B cell (primary cell): ENCODE measurements at places on chromosomes 11 and 22.

GRCh38 chr11:32353884-32354283 is 81.5 kb downstream of the WT1 start:
- no peak for DNase-seq

- peak; percentile 57 for DNase-seq
Measured at GRCh38 chr11:57641011-57641807, 8.5 kb downstream of the YPEL4 start.

DNA sequence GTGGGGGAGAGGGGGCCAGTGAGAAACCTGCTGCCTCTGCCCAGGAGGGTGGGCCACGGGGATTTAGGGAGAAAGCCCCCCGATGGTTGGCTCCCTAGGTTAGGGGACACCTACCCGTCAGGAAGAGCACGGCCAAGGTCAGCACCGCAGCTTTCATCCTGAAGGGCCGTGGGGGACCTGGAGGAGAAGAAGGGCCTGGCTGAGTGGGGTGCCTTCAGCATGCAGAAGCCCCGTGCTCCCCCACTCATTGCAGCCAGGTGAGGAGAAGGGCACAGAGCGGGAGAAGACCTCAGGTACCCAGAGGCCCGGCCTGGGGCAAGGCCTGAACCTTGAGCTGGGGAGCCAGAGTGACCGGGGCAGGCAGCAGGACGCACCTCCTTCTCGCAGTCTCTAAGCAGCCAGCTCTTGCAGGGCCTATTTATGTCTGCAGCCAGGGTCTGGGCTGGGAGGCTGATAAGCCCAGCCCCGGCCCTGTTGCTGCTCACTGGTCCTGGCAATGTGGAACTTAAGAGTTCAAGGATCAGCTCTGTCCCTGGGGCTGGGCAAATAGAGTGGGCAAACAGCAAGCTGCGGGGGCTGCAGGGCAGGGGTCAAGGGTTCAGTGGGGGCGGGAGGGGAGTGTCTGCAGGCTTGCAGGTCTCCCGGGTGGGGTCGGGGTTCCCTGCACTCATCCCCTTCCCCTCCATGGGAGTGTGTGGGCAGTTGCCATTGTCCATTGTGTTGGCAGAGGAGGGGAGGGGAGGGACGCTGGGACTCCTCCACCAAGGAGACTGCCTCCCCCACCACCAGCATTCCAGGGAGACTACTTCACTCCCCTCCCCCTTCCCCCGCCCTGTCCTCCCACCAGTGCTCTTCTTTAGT is at the start of gene APOA1:
APOA1 (minus strand) TSS at position 392 of the 861 bp plus-strand sequence; CDS start at position 157, 235 bp downstream.
- no peak for DNase-seq

DNA sequence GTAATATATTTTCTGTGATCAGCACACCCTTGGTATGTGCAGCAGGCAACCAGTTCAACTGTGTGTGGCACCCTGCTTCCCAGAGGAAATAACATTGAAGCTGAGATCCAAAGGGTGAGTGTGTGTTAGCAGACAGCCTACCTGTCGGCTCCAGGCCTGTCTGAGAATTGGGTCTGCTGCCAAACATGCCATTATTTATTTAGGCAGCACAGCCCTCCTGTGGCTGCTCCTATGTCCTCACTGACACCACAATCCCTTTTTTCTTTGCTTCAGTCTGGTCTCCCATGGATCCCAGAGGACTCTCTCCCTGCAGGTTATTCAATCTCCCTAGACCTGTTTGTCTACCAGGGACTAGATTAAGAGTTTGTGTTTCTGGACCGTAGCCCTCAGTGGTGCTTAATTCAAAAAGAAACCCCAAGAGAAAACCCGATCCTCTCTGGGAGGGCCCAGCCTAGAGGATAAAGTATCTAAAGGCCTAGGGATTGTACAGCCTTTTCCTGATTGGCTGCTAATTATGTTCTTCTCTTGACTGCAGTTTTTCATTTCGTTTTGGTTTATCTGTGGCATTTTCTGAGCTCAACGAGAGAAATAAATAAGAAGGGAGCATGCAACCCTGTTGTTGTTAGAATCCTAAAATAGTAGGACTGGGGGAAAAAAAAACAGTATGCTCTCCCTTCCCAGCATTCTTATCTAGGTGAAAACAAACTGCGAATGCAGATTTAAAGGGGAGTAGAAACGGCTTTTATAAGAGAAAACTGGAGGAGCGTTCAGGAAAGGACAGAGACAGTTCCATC is 24.1 kb downstream of the KCNE3 start:
- no peak for DNase-seq

DNA sequence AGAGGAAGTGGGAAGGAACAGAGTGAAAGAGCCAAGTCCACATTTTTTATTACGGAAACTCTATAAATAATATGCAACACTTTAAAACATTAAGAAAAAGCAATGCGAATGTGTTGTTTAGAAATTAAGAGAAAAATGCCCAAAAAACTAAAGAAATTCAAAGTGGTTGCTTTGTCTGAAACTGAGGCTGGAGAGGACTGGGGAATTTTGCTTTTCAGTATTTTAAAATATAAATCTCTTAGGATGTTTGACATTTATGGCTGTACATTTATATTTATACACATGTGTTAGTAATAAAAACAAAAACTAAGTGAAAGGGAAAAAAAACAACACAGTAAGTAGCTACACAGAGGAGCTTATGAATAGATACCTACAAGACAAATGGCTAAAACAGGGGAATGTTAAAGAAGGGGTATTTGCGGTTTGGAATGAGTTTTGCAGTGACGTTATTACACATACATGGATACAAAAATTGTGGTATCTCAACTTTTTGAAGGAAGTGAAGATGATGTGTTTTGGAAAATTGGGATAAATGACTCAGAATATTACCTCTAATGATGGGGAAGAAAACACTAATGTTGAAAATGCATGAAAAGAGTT is 97.0 kb upstream of the DRD2 start:
- DNase-seq, result no peak

- no peak for DNase-seq
Measured at GRCh38 chr11:123437236-123437979, 7.3 kb downstream of the GRAMD1B start.

DNA sequence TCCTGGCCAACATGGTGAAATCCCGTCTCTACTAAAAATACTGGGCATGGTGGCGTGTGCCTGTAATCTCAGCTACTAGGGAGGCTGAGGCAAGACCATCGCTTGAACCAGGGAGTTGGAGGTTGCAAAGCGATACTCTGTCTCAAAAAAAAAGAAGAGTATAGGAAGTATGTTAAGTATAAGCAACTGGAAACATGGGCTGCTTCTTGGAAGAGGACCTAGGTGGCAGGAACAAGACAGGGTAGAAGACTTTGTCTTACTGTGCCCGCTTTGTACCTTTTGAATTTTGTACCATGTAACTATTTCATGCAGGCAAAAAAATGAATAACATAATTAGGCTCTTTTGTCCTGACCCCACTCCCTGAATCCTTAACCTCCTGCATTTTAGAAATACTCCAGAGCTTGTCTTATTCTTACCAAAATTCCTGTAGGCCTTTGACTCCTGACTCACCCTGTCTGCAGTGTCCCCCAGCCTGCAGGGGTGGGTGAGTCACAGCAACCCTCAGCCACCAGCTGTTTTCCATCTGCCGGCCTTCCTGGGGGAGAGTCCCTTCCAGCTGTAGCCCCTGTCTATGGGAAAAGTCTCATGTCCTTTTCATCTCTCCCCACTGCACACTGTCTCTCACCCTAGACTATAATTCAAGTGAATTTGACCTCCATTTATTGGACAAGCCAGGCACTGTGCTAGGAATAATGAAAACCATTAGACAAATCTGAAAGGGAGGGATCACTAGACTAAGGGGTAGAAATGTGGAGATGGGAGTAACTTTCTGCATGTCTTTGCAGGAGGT is 41.8 kb downstream of the TXN2 start:
- no peak for DNase-seq

DNA sequence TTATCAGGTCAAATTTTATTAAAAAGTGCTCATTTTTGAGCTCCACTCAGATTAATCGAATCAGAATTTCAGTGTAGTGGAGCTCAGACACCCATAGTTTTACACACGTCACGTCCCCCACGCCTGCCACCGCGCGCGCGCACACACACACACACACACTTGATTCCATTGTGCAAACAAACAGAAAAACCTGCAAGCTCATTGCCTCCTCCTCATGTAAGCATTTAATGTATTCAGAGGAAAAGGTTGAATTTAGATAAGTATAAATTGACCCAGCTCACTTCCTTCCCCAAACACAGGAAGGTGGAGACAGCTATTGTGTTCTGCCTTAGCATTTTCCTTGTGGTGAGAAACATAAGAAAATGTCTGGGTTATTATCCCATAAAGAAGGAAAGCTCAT is 336.7 kb downstream of the LUZP2 start:
- no peak for DNase-seq

- no peak for DNase-seq
Measured at GRCh38 chr22:45341498-45341897, 31.8 kb downstream of the FAM118A start.

- no peak for DNase-seq
Measured at GRCh38 chr11:126135235-126136176, 72.8 kb upstream of the CDON start.

GRCh38 chr11:35247863-35248262 is 108.9 kb downstream of the CD44 start:
- no peak for DNase-seq

DNA sequence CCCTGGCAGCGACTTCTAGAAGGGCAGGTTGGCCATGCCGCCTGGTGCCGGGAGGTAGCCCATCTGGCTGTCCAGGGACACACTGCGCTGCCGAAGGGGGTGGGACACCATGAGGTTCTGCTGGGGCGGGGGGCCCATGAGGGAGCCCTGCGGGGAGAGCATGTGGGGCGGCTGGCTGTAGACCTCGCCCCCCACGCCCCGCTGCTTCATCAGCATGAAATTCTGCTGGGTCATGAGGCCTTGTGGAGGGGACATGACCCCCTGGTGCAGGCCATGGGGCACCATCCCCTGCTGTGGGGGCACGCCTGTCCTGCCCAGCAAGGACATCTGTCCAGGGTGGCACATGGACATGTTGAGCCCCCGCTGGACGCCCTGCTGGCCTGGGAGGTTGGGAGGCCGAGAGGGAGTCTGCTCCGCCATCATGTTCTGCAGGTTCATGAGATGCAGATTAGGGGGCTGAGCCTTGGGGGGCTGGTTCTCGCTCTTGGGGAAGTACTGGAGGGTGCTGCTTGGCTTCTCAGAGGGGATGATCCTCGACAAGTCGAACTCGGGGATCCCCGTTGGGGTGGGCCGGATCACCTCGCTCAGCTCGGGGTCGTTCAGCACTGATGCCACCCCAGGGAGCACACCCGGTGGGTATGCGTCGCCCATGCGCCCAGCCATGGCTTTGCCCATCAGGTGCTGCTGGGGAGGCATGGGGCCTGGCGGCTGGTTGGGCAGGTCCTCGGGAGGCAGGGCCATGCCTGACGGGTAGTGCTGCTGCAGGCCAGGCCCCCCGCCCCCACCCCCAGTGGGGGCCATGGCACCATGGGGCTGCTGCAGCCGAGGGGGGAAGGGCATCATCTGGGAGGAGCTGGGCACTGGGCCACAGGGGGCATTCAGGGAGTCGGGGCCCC is 15.0 kb downstream of the CXCR5 start:
- peak; percentile 51 for DNase-seq

DNA sequence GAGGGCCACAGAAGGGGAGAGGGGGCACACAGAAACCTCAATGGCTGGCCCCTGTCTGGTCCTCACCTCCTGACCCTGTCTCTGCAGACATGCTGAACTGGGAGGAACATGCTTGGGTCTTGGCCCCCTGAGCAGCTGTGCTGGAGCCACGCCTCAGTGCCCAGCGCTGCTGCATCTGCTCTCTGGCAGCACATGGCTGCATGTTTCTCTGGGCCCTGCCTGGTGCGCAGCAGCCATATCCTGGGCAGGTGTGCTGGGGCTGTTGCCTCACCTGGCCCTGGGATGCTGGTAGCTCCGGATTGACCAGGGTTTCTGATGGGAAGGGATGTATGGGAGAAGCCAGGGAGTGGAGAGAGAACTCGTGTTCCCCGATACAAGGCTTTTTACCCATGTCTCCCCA is 248.0 kb downstream of the ST3GAL4 start:
- DNase-seq, result no peak

GRCh38 chr11:46064221-46064620 is 57.0 kb downstream of the PHF21A start:
- DNase-seq, result no peak

DNA sequence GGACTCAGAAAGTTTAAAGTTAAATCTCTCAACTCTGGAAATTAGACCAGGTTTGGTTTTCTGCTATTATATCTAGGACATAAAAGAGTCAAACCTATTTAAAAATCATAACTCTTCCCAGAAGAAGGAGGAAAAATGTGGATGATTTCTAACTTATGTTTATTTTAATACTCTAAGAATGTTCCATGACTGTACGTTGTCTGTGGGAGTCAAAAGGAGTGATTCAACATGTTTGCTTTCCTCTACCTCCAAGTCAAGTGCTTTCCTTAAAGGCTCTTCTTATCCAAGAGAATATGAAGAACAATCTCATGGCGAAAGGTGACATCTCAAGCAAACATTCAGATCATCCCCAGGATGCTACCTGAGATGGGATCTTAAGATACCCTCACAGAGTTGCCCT is 21.6 kb downstream of the OR51E1 start:
- DNase-seq, result no peak

DNA sequence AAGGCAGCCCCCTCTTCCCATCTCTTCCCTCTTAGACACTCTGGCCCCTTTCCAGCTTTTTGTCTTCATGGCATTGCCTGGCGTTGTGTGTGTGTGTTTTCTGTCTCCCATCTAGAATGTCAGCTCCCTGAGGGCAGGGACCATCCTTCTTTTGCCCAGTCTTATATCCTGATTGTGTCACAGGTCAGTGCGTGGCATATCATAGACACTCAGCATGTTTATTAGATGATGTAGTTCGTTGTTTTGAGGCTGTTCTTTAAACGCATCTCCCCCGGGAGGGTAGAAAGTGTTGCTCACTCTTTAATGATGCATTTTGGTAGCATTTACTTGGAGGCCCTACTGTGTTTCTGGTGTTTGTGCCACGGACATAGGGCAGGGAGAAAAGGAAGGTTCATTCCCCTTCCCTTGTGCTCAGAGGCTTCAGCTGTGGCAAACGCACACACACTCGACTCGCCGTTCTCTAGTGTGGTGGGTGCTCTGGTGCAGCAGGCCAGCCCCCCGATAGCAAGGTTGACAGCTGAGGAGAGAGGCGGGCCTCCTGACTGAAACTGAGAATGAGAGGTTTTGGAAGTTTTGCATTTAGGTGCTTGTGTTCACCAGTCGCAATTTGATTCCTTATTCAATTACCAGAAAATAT is 60.2 kb downstream of the TNRC6B start:
- DNase-seq, result no peak

DNA sequence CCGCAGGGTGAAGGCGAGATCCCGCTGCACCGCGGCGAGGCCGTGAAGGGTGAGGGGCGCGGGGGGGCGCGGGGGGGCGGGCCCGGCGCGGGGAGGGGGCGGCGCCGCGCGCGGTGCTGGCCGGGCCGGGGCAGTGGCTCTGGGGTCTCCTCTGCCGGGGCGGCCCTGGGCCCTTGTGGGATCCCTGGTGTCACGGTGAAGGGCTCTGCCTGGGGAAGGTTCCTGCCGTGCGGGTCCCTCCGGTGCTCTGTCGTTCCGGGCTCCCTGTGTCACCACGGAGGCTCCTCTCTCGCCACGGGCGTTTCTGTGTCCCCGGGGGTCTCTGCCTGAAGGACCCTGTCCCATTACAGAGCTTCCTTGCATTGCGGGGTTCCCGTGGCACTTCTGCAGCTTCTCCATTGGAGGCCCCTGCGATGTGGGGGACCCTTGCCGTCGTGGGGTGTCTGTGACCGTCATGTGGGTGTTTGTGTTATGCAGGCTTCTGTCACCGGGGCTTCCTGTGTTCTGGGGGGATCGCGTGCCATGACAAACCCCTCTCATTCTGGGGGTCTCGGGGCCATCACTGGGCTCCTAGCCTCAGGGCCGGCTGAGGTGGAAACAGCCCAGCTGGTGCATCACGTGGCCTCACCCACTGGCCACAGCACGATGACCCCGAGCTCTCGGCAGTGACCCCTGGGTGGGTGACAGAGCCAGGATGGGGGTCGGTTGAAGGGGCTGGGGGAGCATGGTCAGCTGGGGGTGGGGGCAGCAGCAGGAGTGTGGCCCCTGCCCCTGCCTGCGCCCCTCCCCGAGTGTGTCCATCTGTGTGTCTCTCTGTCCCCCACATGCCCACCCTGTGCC is 25.3 kb downstream of the SHANK3 start:
- no peak for DNase-seq
